Stimulated activated CD8-positive, alpha-beta memory T cell treated with anti-CD3 and anti-CD28 coated beads, Interleukin-15, amount 100 ng/mL, for 24 hours (primary cell): ENCODE measurements at places on chromosomes 3 and 15.
A peak's percentile ranks its signal among the peaks of the same experiment; 100 is the strongest.

- DNase-seq = no peak
These were observed 155 bp downstream of the ACVR2B start for GRCh38 chr3:38453913-38454177.

- DNase-seq = no peak
These were observed 122.0 kb downstream of the VPS13C start for GRCh38 chr15:61938249-61938648.

DNA sequence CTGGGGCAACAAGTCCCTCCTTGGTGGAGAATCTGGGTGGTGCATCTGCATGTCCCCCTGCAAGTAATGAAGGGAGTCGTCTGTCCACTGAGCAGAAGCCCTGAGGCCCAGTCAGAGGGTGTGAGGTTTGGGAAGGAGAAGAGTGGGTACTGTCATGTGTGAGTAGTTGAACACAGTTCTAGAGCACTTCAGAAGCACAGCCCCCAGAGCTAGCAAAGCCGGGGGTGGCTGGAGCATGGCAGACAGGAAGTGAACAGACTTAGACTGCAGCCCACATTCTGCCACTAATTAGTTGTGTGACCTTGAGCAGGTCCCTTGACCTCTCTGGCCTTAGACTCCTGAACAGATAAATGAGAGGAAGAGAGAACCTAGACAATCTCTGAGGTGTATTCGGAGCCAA lies 207.6 kb downstream of the UACA start:
- DNase-seq = no peak

DNA sequence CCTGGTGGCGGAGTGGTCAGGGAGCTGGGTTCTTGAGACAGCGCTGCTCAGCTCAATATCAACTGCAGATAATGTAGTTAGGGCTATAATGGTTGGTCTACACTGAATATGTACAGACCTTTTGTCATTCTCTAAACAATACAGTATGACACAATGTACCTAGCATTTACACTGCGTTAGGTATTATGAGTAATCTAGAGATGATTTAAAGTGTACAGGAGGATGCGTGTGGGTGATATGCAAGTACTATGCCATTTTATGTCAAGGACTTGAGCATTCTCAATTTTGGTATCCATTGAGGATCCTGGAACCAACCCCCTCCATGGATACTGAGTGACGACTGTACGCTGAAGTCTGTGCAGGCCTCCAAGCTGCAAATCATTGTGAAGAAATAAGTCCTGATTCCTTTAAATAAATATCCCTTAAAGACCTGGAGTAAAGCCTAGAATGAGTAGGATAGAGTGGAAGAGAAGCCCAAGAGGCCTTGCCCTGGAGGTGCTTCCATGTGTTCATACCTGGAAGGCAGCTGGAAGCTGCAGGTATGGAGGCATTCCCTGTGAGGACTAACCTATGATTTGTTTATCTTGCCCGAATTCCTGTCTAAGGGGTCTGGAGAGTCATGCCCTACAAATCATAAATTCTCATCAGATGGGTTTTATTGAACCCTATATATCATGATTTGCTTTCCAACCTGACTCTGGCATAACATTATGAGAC lies 15.7 kb upstream of the RTP1 start:
- no peak for DNase-seq

GRCh38 chr3:195270079-195270816 lies 711 bp downstream of the XXYLT1 start:
- DNase-seq = peak; percentile 13
